Activated T-cell treated with anti-CD3 and anti-CD28 coated beads for 1 hour (primary cell): ENCODE measurements at places on chromosomes 16 and 17.

- no peak for DNase-seq
These were observed 7.8 kb downstream of the CCDC200 start for GRCh38 chr17:43220511-43221125.

GRCh38 chr17:4807605-4808377 lies 839 bp downstream of the PLD2 start:
- no peak for DNase-seq

- DNase-seq = no peak
These were observed 8.6 kb downstream of the WNT9B start for GRCh38 chr17:46859996-46860395.

- DNase-seq = no peak
These were observed 12.0 kb upstream of the KRT19 start for GRCh38 chr17:41539979-41540701.

- DNase-seq = no peak
These were observed 255.1 kb downstream of the MAP2K6 start for GRCh38 chr17:69669441-69670178.

GRCh38 chr16:84180519-84181140 lies 6.2 kb downstream of the TAF1C start:
- DNase-seq = no peak

DNA sequence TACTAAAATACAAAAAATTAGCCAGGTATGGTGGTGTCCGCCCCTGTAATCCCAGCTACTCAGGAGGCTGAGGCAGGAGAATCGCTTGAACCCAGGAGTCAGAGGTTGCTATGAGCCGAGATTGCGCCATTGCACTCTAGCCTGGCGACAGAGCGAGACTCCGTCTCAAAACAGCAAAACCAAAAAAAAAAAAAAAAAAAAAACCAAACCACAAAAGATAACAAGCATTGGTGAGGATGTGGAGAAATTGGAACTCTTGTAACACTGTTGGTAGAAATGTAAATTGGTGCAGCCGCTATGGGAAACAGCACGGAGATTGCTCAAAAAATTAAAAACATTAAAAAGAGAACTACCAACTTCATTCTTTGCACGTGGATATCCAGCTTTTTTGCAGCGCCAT lies 119.4 kb downstream of the OR1D5 start:
- no peak for DNase-seq

- no peak for DNase-seq
These were observed 303.9 kb downstream of the IRF8 start for GRCh38 chr16:86202760-86203426.

- no peak for DNase-seq
These were observed 3.5 kb upstream of the MRPL38 start for GRCh38 chr17:75908201-75908600.

DNA sequence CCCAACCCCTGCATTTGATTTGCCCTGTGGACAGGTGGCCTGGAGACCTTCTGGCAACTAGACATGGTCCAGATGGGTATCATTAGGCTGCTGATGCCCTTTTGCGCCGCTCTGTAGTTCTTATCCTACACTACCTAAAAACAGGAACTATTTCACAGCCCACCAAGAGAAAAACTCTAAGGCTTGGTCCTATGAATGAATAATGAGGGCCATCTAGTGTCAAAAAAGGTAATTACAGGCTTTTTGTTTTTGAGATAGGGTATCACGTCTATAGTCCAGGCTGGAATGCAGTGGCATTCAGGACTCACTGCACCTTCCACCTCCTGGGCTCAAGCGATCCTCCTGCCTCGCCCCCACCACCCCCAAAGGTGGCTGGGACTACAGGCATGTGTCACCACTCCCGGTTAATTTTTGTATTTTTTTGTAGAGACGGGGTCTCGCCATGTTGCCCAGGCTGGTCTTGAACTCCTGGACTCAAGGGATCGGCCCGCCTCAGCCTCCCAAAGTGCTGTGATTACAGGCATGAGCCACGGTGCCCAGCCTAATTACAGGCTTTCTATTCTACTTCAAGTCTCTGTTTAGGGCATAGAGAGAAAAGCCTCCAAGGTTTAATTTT lies 20.9 kb downstream of the COIL start:
- no peak for DNase-seq

DNA sequence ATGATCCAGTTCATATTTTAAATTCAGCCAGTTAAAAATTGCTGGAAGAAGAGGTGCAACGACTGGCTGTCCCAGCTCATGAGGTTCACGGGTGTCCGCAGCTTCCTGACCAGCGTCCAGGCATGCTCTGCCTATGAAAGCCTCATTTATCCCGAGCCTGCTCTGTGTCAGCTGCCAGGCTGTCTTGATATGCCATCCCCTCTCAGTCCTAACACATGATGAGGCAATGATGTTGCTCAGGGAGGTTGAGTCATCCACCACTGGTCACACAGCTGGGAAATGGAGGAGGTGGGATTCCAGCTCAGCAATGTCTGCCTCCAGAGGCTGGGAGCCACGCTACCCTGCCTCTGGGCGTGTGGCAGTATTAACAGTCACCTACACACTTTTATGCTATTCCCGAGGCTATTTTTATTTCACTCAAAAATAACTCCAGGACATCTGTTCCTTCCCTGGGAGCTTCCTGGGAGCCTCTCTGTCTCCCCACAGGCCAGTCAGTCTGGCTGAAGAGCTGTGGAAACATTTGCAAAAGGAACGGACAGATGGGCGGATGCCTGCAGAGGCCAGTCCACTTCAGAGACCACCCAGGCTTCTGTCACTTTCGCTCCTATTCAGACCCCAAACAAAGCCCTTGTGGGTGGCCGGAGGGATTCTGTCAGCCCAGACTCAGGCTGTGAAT lies 22.5 kb downstream of the RAB11FIP4 start:
- no peak for DNase-seq

DNA sequence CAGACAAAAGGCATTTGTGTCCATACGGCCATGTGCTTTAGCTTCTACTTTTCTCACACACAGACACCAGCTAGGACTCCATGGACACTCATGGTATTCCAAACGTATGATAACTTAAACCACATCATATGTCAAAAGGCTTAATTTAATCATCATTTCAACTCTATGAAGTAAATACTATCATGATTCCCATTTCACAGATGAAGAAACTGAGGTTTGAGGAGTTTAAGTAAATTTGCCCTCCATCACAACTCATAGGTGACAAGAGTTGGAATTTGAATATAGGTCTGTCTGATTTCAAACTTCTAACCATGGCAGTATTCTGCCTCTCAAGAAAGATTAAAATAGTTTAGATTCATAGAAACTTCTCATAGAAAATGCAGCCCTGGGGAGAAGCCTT lies 43.8 kb downstream of the CMC2 start:
- DNase-seq = no peak

DNA sequence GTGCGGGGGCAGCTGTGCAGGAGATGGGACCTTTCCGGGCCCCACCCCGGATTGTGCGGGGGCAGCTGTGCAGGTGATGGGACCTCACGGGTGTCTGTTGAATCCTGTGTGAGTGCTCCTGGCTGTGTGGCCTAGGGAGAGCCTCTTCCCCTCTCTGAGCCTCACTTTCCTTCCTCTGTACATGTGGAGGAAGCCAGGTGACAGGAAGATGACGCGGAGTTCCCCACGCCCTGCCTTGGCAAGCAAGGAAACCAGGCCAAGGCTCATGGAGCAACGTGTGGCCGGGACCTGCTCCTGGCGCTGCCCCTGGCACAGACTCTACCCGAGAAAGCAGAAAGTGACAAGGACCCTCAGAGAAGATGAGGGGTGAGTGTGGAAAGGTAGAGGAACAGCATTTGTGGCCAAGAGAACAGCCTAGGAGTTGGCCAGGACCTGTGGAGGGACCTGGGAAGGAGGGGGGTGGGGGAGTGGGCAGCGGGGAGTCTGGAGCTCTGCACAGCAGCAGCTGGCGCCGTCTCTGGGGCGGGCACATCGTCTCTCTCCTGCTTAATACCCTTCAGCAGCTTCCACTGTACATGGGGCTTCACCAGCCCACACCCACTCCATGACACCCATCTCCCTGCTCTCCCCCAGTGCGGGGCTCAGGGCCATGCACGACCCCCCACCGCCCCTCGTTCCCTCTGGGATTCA lies 38.4 kb upstream of the PABPN1L start:
- DNase-seq = no peak

GRCh38 chr17:9241371-9241712 lies 220.0 kb downstream of the NTN1 start:
- no peak for DNase-seq

DNA sequence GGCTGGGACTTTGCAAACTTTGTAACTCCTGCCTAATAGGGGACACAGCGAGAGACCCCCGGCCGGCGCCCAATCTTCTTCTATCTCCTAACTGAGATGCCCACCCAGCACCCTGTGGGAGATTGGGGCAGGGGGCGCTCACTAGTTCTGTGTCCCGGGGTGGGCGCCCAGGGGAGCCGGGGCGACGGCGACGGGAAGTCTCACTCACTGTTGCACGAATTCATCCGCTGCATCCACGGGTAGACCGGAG lies 3.9 kb upstream of the HOXB5 start:
- DNase-seq = no peak

GRCh38 chr17:70172449-70172848 lies 3.1 kb downstream of the KCNJ2 start:
- DNase-seq = no peak

DNA sequence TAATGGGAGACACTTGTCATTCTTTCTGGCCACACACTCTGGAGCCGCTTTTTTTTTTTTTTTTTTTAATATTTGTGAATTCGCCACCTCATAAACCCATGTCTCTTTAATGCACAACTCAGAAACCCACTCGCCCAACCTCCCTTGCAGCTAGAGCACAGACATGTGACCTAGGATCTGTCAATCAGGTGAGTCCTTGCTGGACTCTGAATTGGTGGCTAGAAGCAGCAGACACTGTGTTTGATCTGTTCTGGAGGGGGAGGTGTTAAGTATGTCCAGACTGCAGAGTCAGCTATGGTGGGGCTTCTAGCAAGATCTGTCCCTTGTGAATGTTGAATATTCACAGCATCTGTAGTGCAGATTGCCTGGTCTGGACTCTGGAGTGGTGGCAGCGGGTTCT lies 112.1 kb downstream of the PRKCB start:
- DNase-seq = no peak

- no peak for DNase-seq
These were observed 11.8 kb upstream of the CHST4 start for GRCh38 chr16:71514476-71514875.

DNA sequence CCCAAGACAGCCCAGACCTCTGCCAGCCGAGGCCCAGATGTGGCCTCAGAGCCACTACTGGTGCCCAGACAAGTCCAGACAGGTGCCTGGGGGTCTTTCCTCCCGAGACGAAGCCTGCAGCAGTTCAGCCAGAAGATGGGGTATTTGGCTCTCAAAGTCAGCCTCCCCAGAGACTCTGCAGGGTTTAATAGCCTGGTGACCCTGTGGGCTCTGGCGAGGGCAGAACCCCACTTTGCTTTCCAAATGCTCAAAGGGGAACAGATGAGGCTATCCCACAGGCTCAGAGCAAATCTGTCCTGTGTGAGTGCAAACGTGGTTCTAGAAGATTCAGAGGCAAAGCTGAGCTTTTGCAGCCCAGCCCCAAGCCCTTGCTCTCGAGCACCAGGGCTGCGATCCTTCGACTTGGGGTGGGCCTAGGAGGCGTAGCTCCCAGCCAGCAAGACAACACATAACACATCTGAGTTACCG lies 236.0 kb downstream of the MRTFB start:
- DNase-seq = no peak
